ENCODE measurements at places on chromosomes 7 and 10.

- DNase-seq: no peak
Measured at GRCh38 chr7:77619314-77619713, 76.9 kb upstream of the RSBN1L start.

- no peak for DNase-seq
Measured at GRCh38 chr10:15794569-15794968, 65.7 kb downstream of the MINDY3 start.

DNA sequence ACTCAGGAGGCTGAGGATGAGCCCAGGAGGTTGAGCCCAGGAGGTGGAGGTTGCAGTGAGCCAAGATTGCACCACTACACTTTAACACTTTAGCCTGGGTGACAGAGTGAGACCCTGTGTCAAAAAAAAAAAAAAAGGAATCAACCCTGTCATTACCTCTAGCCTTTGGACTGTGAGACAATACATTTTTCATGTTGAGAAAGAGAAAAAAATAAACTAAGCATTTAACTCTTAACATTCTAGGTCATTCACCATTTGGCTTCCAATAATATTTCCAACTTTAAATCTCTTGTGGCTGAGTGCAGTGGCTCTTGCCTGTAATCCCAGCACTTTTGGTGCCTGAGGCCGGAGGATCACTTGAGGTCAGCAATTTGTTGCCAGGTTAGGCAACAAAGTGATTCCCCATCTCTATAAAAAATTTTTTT, 41.9 kb upstream of the TPST1 start:
- no peak for DNase-seq

GRCh38 chr10:94025806-94026205, 32.1 kb downstream of the PLCE1 start:
- DNase-seq: no peak

GRCh38 chr7:148212731-148213130, 377.8 kb upstream of the C7orf33 start:
- DNase-seq: no peak

Data from HFF-Myc (cell line).